ENCODE measurements at places on chromosomes 3 and 15.

DNA sequence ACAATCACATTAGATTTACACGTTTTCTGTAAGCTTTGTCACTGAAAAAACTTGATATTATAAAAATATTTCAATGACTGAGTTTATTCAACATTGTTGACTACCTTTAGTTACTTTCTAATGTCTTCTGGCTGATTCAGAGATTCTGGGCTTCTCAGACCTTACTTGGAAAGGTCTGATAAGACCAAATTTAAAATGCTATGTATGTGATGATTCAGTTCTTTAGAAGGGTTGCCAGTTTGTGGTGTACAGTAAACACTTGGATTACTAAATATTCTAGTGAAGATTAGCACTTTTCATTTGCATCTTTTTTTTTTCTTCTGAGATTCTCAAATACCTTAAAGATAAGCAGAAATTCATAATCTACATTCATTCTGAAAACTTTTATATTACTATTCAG lies 49.8 kb downstream of the SGO1 start:
- DNase-seq: no peak

GRCh38 chr3:101219842-101220560 lies 100.4 kb downstream of the IMPG2 start:
- no peak for DNase-seq

- no peak for DNase-seq
Observed at GRCh38 chr3:169578381-169579024, 85.0 kb downstream of the MECOM start.

- DNase-seq: peak; percentile 32
Observed at GRCh38 chr15:32870240-32871033, 152.6 kb downstream of the GREM1 start.

GRCh38 chr15:85398822-85399221 lies 18.4 kb downstream of the AKAP13 start:
- no peak for DNase-seq

- DNase-seq: no peak
Observed at GRCh38 chr3:77915336-77915735, 875.4 kb downstream of the ROBO2 start.

DNA sequence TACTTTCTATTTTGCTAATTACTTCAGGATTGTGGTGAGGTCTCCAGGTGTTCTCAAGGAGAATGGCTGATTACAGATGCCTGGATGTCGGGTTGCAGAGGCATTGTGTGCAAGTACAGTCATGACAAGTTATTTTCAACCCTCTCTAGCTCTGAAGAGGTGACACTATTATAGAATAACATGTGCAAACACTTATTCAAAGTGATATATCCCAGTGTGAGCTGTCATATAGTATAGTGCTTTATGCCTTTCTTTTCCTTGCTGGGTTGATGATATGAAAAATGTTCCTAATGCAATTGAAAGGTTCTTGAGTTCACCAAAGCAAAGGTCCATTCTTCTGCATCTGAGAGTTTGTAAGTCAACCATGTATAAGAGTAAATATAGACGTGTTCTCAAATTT lies 167.2 kb downstream of the SPATA16 start:
- no peak for DNase-seq

- no peak for DNase-seq
Observed at GRCh38 chr3:151074256-151074655, 11.2 kb upstream of the MED12L start.

- DNase-seq: no peak
Observed at GRCh38 chr3:38141952-38142273, 3.5 kb downstream of the MYD88 start.

DNA sequence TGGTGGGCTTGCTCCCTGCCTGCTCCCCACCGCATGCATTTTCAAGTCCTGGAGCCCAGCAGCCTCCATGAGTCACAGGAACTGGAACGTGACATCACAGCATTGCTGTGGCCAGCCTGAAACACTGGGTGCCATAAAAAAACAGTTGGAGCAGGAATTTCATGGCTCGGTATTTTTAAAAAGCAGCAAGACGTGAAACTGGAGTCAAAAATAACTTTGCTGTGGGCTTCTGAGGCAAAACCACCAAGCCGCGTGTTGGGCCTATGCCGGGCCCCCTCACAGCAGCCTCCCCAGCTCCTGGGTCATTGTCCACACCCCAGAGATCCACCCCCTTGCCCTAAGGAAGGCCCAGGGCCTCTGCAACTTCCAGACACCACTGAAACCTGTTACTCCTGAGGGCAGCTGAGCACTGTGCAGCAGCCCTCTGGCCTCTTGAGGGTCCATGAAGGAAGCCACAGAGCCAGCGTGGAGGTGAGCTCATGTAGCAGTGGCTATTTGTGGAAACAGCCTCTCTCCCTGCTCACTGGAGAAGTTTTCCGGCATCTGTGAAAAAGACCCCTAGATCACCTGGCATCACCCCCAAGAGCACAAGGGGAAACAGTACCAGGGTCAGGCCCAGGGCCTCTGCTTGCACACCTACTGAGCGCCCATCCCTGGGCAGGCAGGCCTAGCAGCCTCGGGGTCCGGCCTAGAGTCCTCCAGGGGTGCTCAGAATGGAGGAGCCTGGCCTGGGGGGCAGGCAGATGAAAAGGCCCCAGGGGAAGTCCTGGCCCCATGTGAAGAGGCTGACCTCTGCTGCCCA lies 34.0 kb upstream of the DUSP7 start:
- peak; percentile 22 for DNase-seq

DNA sequence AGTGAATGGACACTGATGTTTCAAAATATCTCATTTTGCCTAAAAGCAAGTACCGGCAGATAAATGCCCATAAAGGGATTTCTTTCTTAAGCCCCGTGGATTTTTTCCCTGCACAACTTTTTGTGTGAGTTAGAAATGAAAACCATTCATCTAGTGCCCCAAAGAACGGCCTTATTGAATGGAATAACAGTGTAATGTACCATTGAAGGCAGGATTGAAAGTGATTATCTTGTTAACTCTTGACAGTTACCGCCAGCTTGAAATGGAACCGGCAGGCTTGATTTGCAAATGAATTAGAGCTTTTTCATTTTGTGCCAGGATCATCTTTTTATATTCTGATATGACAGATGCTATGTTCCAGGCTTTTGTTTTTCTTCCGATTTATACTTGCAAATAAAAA lies 162.2 kb downstream of the RSRC1 start:
- peak; percentile 2 for DNase-seq

DNA sequence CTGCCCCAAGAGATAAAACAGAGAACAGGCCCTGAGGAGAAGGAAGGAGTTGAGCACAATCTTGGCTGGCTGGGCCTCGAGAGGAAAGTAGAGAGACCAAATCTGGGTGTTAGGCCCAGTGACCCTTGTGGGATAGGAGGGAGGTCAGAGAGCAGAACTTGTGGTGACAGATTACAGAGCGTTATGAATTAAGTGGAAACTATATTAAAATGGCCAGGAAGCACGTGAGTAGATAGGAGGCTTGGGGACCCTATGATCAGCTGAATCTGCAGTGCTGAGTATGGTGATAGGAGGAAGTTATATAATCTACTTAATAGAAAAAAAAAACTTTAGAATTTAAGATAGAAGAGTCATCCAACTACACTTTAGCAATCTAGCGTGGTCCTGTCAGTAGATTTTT lies 30.0 kb downstream of the ST6GAL1 start:
- DNase-seq: no peak
